ENCODE measurements at places on chromosomes 7 and 10.
A peak's percentile ranks its signal among the peaks of the same experiment; 100 is the strongest.

GRCh38 chr7:55386541-55386940 lies 21.4 kb downstream of the LANCL2 start:
- DNase-seq, result no peak

GRCh38 chr10:3761904-3762303 lies 23.1 kb downstream of the KLF6 start:
- no peak for DNase-seq

DNA sequence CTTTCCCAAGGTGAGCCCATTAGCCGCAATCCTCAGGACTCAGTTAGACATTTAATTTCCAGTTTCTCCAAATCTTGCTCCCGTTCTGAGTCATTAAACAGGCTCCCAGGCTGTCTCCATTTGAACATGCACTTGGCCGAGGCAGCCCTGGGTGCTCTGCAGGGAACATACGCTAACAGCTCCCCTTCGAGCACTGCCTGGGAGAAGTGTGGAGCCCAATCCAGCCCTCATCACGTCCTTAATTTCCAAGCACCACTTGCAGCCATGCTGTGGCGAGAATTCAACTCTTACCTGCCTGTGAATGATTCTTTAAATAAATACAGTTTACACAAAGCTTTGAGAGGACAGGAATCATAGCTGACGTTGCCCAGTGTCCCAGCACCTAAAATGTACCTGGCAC lies 218.2 kb downstream of the CCSER2 start:
- no peak for DNase-seq

- DNase-seq, result no peak
Measured at GRCh38 chr10:12730809-12731519, 270.5 kb downstream of the CCDC3 start.

GRCh38 chr7:45573661-45574415 lies at the start of gene ADCY1:
TSS of gene ADCY1 (plus strand) at chr7:45574368. CDS start at chr7:45574544, 176 bp downstream.
- DNase-seq, result peak; percentile 63

GRCh38 chr10:6347391-6347951 lies 144.7 kb downstream of the PFKFB3 start:
- no peak for DNase-seq

DNA sequence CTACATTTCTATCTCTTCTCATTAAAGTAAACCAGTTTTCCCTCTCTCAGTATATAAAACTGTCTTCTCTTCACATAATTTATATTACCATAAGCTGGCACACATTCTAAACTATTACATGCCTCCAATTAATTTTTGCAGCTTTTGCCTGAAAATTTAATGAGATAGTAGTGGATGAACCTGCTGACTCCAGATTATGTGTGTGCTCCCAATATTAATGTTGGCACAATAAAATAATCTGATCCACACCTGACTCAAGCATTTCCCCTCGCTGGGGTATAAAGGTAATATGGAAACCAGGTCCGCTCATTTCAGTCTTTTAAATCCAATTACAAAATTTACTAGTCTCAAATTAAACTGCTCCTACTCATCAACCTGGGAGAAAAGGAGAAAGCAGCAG lies 63.4 kb downstream of the CTBP2 start:
- DNase-seq, result no peak

- DNase-seq, result peak; percentile 85
Measured at GRCh38 chr10:128263891-128264688, 137.9 kb upstream of the MKI67 start.

- DNase-seq, result no peak
Measured at GRCh38 chr7:82507365-82507975, 63.9 kb upstream of the CACNA2D1 start.

DNA sequence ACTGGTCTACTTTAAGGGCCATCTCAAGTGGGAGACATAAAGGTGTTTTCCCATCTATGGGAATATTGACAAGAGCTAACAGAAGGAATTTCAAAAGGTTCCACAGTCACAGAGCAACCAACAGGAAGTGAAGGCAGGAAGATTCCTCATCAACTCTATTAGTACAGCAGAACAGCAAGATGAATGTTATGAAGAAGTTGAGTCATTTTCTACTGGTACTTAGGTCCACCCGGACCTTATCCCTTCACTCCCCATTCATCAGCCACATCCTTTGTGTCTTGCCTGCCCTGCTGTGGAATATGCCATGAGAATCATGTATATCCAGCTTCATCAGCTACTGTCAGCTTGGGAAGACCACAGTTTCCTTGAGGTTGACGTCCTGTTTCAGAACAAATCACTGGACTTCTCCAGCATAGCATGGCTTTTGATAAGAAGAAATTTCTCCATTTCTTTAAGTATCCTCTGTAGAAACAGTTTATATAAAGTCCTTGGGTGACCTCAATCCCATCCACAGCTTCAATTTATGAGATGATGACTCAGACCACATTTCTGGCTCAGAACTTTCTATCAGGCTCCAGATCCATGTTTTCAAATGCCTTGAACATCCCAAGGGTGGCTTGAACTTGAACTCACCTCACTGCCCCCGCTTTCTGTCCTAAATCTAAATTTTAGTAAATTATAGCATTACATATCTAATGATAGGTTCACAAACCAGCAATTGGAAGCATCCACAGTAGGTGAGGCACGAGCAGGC lies 84.9 kb upstream of the AGK start:
- no peak for DNase-seq

DNA sequence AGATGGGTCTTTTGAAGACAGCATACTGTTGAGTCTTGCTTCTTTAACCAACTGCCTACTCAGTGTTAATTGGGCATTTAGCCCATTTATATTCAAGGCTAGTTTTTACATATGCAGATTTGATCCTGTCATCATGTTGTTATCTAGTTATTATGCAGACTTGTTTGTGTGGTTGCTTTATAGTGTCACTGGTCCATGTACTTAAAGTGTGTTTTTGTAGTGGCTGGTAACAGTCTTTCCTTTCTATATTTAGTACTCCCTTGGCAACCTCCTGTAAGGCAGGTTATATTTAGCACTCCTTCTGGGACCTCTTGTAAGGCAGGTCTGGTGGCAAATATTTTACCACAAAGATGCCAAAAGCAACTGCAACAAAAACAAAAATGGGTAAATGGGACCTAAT lies 66.7 kb downstream of the TES start:
- no peak for DNase-seq

- no peak for DNase-seq
Measured at GRCh38 chr10:34580214-34580613, 234.9 kb downstream of the PARD3 start.

GRCh38 chr7:74134117-74134620 lies 40.0 kb upstream of the EIF4H start:
- DNase-seq, result no peak

DNA sequence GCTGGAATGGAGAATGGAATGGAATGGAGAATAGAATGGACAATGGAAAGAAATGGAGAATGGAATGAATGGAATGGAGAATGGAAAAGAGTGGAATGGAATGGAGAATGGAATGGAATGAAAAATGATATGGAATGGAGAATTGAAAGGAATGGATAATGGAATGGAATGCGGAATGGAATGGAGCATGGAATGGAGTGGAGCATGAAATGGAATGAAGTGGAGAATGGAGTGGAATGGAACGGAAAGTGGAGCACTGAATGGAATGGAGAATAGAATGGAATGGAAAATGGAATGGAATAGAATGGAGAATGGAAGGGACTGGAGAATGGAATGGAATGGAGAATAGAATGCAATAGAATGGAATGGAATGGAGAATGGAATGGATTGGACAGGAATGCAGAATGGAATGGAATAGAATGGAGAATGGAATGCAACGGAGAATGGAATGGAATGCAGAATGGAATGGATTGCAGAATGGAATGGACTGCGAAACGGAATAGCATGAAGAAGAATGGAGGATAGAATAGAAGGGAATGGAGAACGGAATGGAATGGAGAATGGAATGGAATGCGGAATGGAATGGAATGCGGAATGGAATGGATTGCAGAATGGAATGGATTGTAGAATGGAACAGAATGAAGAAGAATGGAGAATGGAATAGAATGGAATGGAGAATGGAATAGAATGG lies 89.4 kb downstream of the NSUN6 start:
- no peak for DNase-seq

DNA sequence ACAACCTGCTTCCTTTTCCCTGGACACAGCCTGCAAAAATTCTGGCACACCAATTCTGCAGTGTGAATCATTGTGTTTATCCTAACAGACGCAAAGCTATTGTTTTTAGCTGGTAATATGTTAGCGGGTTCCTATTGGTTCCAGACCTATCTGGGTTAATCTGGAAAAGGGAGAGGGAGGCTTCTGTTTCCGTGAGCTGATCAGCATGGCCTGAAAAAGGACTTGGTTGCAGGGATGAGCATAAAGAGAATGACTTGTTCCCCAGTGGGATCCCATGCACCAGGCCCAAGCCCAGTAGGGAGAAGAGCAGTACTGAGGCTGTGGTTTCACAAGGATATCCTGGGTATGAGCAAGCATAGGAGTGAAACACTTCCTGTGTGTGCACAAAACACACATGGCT lies 78.4 kb downstream of the PDE1C start:
- no peak for DNase-seq

DNA sequence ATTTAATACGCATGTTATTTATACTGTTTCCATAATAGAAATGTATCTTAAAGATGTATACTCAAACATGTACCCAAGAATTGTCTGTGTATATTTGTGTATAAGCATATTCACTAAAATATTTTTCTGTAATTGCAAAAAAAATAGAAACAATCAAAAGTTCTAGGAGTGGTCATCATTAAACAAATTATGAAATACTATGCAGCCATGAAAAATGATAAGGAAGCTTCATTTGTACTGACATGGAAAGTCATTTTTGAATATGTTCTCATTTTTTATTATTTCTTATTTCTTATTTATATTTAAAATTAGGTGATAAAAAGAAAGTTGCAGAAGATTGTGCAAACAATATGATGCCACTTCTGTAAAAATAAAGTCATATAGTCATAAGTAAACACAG lies 400.0 kb upstream of the AUTS2 start:
- no peak for DNase-seq

DNA sequence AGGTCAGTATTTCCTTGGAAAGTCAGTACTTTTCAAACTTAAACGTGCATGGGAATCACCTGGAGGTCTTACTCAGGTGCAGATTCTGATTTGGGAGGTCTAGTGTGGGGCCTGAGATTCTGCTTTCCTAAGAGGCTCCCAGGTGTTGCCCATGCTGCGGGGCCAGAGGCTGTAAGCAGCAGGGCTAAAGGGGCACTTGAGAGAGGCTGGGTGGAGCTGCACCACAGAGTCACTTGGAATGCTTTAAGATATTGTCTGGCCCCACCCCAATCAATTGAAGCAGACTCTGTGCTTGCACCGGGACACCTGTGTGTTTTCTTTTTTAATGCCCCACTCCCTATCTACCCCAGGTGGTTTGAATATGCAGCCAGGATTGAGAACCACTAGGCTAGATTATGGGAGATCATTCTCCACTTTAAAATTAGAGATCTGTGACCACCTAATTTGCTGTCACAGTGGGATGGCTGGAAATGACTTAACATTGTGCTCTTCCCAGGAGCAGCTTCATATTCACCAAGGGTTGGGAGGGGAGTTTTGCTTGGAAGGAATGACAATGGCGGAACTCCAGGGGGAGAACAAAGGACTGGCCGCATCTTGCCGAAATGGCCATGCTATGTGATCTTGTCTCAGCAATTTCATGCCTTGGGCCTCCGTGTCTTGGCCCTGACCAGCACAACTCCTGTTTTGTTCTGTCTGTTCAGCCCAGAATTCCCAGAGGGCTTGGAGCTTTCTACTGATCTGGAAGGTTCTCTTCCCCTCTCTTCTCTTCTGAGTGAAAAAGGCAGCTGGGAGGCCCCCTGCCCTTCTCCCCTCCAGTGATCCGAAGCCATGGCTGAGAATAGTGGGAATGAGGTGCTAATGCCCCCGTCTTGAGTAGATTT lies 80.2 kb downstream of the FAM241B start:
- DNase-seq, result no peak

DNA sequence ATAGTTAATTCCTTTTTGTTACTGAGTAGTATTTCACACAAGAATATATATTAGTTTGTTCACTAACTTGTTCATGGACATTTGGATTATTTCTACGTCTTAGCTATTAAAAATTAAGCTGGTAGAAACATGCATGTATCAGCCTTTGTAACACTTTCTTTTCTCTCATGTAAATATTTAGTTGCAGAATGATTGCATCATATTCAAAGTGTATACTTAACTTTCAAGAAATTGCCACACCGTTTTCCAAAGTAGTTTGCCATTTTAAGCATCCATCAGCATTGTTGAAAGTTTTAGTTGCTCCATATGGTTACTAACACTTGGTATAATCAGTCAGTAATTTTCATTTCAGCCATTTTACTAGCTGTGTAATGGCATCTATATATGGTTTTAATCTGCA lies 666.9 kb downstream of the NXPH1 start:
- no peak for DNase-seq

DNA sequence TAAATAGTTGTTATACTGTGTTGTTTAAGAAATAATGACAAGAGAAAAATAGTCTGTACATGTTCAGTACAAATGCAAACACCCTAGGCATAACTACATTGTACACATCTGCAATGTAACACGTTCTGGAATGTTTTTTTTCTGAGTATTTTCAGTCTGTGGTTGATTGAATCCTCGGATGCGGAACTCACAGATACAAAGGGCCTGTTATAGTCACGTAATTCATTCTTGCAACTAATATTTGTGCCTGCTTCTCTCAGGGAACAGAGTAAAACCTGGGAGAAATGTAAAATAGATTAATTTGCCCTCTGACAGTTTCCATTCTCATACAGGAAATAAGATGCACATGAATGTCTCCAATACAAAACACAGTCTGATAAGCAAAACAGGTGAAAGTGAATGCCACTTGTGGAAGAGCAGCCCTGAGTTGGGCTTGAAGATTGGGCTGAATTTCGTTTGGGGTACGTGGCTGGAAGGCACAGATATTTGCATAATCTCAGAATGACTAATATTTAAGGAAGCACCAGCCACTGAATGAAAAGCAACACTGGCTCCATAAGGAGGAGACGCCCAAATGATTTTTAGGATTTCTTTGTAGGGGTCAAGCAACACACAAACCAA lies 19.1 kb downstream of the DENND2A start:
- DNase-seq, result no peak

DNA sequence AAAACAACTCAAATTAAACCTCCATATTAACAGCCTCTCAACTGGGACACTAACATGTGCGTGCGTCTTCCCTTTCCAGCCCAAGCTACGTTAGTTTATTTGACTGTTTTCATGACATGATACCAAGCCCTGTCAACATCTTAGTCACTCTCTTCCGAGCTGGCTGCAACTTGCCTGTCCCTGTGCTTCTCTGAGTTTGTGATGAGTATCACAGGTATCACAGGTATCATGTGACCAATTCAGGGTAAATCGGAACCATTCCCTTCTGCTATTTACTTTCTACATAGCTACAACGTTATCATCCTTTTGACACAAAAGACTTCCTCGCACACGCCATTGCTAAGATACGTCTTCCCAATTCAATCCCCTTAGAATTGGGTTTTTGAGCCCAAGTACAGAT lies 70.2 kb downstream of the CAV1 start:
- no peak for DNase-seq

All from left forelimb (tissue), 1 donor.